CD8-positive, alpha-beta T cell (primary cell): ENCODE measurements at places on chromosomes 6 and 20.

GRCh38 chr6:159926542-159927203 lies 35.9 kb downstream of the MAS1 start:
- no peak for DNase-seq

- DNase-seq: no peak
Observed at GRCh38 chr6:168841609-168842278, 400.8 kb downstream of the SMOC2 start.

DNA sequence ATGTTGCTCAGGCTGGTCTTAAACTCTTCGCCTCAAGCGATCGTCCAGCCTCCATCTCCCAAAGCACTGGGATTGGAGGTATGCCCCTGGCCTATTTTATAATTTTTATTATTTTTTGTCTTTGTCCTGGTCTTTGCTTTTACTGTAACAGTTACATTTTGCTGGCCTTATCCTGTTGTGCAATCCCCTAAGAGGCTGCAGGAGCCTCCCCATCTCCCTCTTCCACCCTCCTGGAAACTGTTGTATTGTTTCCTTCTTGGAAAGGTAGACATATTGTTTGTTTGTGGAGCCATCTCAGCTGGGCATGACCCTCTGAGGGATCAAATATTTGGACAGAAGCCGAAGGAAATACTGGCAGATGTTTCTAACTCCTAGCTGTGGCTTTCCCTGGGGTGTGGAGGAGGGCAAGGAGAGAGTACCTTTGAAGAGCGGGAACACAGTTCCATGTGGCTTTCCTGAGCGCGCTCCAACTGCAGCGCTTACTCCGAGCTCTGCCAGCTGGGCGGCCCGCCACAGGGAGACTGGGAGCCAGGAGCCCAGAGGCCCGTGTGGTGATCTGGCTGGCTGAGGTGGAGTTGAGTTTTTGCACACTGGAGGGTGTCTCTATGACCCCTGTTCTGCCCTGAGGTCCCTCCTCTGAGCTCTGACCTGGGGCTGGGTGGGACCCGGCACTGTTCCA lies 4.9 kb downstream of the MAPK13 start:
- DNase-seq: peak; percentile 27

GRCh38 chr20:51326201-51326819 lies 216.2 kb downstream of the NFATC2 start:
- DNase-seq: peak; percentile 17

- no peak for DNase-seq
Observed at GRCh38 chr20:17555106-17555505, 14.8 kb upstream of the DSTN start.

DNA sequence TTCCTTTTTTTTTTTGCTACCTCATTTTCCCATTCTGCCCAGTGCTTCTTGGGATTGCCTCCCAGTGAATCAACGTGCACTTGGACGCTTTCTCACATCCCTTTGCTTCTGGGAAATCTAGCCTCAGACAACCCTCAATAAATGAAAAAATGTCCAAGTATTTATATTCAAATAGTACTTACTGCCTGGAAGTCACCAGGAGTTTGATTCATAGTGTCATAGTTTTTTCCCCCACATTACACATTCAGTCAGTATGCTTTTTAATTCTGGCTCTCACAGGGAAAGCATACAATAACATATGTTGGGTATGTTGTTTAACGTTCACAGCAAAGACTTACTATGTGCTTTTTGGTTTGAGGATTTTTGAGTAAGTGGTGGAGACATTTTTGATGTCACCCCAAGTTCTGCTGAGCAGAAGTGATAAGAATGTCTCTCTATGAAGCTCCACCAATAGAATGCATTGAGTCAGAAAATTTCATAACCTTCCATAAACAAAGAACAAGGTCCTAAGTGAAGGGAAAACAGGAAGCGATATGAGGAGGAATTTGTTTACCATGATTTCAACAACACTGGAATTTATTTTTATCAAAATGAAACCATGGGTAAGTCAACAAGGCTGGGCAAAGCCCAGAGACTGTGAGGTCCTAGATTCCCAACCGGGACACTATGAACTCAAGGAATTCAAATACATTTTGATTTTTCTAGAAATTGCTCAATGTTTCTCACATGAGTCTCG lies 301.2 kb upstream of the BMP2 start:
- no peak for DNase-seq

GRCh38 chr6:47105469-47106178 lies 63.5 kb upstream of the ADGRF1 start:
- no peak for DNase-seq

DNA sequence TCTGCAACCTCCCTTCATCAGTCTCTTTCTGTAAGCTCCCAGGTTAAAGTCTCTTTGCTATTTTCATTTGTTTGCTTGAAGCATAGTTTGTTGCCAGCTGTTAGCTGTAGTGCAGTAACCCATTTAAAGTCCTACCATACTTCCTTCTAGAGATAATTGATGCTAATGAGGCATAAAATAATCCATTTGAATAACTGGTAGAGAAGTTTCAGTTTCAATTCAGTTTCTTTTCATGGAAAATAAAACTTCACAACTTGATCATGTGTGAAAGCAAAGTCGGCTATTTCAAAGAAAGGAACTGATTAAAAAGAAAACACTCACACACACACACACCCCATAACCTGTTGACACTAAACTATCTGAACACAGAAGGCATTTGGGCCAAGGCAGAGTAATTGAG lies 68.5 kb upstream of the TENT5A start:
- DNase-seq: no peak

DNA sequence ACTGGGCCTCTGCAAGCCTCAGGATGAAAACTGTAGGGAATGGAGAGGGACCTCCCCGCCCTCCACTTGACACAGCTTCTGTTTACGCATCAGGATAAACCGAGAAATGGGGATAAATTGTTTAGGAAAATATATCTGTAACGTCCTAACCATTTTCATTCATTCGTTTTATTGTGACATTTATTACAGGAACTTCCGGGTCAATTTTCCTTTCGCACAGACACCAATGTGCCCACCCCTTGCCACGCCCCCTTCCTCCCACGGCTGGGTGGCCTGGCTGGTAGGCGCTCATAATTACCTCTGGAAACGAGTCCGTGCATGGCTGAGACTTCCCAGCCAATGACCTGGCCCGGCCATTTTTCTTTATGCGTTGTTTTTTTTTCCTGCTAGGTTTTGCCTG lies 96.1 kb downstream of the BMP7 start:
- DNase-seq: no peak

GRCh38 chr20:32967961-32968457 lies 36.2 kb downstream of the SUN5 start:
- peak; percentile 87 for DNase-seq

GRCh38 chr6:137510923-137511322 lies 16.7 kb upstream of the OLIG3 start:
- no peak for DNase-seq

- no peak for DNase-seq
Observed at GRCh38 chr6:42726026-42726425, 3.6 kb upstream of the PRPH2 start.

- no peak for DNase-seq
Observed at GRCh38 chr6:42326248-42326647, 108.6 kb upstream of the MRPS10 start.

DNA sequence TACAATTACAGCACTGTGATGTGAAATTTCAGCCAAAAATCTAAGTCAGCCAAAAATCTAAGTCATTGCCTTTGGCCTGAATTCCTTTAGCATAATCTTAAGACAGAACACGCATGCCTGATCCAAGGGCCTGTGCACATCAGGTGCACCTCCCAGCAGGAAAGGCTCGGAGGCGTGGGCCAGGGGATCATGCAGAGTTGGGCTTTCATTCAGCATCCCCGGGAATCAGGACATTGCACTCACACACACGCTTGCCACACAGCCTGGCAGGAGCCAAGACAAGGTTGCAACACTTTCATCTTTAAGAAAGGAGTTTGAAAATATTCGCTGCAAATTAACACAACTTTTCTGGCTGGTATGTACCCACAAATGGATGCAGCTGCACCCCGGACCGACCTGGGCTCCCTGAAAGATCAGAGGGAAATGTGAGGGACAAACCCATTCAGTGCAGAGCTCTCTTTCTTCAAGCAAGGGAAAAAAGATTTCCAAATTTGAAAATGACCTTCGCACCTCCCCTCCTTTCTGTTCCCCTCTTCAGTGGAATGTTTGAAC lies 48.8 kb downstream of the ERMARD start:
- DNase-seq: no peak
